Stimulated activated CD8-positive, alpha-beta memory T cell treated with anti-CD3 and anti-CD28 coated beads, Interleukin-4, amount 100 ng/mL, for 1 hour (primary cell): ENCODE measurements at places on chromosomes 7 and 10.

DNA sequence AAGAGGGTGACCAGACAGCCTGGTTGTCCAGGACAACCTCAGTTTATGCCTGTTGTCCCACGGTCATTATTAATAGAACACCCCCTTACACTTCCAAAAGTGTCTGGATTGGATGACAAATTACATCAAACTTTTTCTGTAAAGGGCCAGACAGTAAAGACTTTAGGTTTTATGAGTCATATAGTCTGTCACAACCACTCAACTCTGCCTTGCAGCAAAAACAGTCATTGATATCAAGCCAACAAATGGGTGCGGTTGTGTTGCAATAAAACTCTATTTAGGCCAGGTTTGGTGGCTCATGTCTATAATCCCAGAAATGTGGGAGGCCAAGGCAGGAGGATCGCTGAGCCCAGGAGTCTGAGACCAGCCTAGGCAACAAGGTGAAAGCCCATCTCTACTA lies 66.7 kb upstream of the ATP6V0A4 start:
- no peak for DNase-seq

GRCh38 chr10:5373307-5373706 lies 8.5 kb downstream of the UCN3 start:
- DNase-seq: no peak

DNA sequence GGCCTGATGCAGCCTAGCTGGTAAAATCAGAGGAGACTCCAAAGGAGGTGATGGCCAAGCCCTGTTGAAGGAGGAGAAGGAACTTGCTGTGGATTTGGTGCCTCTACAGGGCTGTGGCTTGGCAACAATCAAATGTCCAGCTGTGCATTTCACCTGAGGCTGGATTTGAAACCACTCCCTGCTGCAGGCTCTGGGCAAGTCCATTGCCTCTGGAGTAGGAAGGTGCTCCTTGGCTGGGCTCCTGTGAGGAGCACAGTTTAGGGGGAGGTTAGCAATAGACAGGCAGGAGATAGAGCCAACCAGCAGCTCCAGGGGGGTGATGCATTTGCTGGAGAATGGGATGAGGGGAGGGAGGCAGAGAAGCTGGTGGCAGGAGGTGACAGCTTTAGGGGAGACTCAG lies 26.5 kb downstream of the CDH23 start:
- no peak for DNase-seq

DNA sequence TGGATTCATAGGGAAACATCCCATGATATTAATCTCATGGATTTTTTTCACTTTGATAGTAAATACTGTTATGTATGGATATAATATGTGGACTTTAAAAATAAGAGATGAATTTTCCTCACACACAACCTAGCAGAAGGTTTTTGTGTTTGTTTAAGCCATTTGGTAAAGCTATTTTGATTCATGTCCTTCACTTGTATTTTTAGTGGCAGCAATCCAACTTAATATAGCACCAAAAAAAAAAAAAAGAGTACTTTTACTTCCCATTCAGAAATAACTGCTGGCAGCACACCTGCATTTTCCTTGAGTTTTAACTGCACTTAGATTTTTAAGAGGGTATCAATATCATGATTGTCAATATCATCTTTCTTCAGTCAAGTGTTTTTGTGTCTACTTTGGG lies 60.0 kb downstream of the MCMBP start:
- DNase-seq: no peak

GRCh38 chr10:78190051-78190825 lies 156.6 kb downstream of the RPS24 start:
- DNase-seq: no peak

DNA sequence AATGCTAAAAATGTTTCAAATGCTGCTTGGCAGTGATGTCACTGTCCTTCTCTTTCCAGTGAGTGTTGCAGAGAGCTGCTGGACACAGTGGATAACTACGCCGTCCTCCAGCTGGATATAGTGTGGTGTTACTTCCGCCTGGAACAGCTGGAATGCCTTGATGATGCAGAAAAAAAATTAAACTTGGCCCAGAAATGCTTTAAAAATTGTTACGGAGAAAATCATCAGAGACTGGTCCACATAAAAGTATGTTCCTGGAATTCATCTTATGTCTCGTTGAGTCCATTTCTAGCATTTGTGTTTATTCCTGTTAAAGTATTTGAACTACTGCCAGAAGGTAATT lies 25.2 kb downstream of the NUB1 start:
- no peak for DNase-seq

GRCh38 chr7:155835446-155836215 lies 23.4 kb upstream of the SHH start:
- no peak for DNase-seq

GRCh38 chr10:103600325-103600724 lies 106.8 kb downstream of the NEURL1 start:
- no peak for DNase-seq

DNA sequence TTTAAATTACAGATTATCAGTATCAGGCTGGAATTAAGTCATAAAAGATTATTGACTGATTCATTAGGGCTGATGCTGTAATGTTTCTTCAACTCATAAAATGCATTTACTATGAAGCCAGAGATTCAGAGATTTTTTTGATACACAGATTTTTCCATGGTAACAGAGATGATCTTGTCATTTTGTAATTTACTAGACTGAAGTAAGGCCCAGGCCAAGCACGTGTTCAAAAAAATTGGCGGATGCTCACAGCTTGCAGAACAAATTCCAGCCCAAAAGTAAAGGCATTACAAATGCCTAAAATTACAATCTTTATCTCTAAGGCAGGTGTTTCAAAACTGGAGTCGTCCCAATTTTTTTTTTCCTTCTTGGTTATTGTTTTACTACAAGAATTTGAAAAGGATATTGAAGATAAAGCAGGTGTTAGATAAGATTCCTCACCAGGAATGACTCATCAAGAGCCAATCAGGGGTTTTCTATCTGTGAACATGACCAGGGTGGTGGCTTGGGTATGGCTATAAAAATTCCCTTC lies 78.4 kb upstream of the MEOX2 start:
- DNase-seq: no peak

- DNase-seq: no peak
Observed at GRCh38 chr10:47025253-47025539, 114.0 kb downstream of the PTPN20 start.

DNA sequence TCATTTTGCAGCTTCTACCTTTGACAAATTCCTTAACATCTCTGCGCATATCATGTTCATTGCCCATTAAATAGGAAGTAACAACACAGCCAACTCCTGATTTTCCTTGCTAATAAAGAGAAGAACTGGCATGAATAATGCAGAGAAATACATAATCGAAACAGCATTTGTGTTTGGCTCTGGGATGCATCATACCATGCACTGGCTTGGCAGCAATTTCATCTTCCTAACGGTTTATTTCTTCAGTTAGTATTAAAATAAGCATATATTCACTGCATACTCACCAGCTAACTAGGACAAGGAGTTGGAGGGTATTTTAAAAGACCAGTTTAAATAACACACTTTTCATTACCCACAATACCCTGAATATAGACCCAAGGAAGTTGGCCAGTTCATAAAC lies 132.5 kb downstream of the ITGA8 start:
- no peak for DNase-seq
